ENCODE measurements at places on chromosomes 1 and 21. TPM values are rescaled to one million over a fixed set of nuclear protein-coding genes. Genes with fewer than 3 reads are reported as not detected.

LCE2C gene
- not detected for total RNA-seq

CHI3L1 gene
- 0.34 TPM for total RNA-seq

IGSF5 gene
- 0.64 TPM for total RNA-seq

SAMD13 gene
- total RNA-seq, result 0.93 TPM

CACNA1E gene
- total RNA-seq, result 0.07 TPM

- DNase-seq, result no peak
These were observed 15.2 kb downstream of the TFAP2E start for GRCh38 chr1:35588197-35588910.

DNA sequence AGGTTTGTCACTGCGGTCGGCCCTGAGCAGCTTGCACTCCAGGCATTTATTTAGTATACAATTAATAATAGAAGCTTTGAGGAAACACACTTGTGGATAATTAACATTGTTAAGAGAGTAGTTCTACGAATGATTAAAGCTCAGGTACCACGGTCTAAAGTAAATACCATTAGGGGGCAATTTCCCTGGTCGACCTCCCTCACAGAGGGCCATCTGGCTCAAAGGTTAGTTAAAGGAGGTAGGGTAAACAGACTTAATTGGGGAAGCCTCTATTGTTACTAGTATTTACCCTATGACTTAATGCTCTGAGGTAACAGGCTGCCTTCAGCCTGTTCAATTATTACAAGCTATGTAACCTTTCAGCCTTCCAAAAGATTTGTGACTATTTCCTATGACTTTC, 122.3 kb upstream of the SLC44A3 start:
- no peak for DNase-seq

- no peak for DNase-seq
These were observed 8.3 kb downstream of the NHLH2 start for GRCh38 chr1:115832651-115833050.

- DNase-seq, result no peak
These were observed 33.7 kb downstream of the SOD1 start for GRCh38 chr21:31693222-31693621.

- peak; percentile 42 for DNase-seq
These were observed 20.5 kb upstream of the THRAP3 start for GRCh38 chr1:36203554-36204346.

- peak; percentile 31 for DNase-seq
These were observed 9.4 kb upstream of the FMO3 start for GRCh38 chr1:171081314-171081753.

- no peak for DNase-seq
These were observed 462.1 kb downstream of the LMO4 start for GRCh38 chr1:87790756-87791155.

DNA sequence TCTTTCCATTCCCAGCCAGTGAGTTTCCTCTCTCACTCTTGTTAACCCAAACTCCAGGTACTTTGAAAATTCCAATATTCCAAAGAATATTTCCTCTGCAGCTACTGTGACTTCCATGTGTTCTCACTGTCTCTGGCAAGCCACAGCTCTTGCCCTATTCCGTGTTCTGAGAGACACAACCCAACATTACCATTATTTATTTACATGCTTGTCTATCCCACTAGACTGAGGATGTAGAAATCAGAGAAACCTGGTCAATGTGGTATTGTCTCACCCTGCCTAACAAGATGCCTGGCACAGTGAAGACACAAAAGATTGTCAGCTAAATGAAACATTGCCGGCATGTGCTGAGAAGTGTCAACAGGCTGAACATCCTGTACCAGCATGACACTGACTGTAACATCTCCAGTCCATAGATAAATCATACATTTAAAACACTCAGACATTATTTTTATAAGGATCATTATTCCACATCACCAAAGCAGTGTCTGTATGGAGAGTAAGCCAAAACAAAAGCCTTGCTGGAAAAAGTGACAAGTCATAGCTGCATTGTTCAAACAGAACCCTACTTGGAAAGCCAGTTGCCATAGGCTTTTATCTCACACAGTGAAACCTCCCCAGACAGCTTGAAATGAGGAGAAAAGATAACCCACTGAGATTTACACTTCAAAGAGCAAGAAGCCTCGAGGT, 72.3 kb downstream of the SIPA1L2 start:
- DNase-seq, result no peak

GRCh38 chr1:234270581-234271242, 102.5 kb upstream of the COA6 start:
- peak; percentile 28 for DNase-seq

GRCh38 chr1:209567698-209568175, 15.8 kb upstream of the CAMK1G start:
- DNase-seq, result peak; percentile 88

DNA sequence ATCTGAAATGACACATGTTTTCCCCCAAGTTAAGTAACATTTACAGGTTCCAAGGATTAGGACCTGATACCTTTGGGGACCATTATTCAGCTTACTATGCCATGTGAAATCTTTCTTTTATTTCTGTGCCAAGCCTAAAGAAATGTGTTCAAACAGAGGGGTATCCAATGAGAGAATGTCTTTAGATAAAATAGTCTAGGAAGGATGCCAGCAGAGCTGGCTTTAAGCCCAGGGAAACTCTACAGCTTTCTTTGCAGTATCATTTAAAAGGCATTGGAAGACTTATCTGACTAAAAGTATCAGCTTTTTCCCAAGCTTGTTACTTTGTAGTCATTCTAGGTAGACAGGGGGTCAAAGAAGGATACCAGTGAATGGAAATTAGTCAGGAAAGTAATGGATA, 860.4 kb downstream of the PLA2G4A start:
- peak; percentile 89 for DNase-seq

- peak; percentile 5 for DNase-seq
These were observed 55.3 kb downstream of the SEC16B start for GRCh38 chr1:177914603-177915002.

- DNase-seq, result peak; percentile 39
These were observed 44.4 kb downstream of the PTPN14 start for GRCh38 chr1:214506972-214507431.
